ENCODE measurements at places on chromosomes 5 and 9. TPM values are rescaled to one million over a fixed set of nuclear protein-coding genes. Genes with fewer than 3 reads are reported as not detected.
A peak's percentile ranks its signal among the peaks of the same experiment; 100 is the strongest.

MCCC2 gene
- 43.0 TPM for polyA plus RNA-seq

OMD gene
- 0.85 TPM for polyA plus RNA-seq

DPYSL3 gene
- polyA plus RNA-seq, result 110 TPM

DNA sequence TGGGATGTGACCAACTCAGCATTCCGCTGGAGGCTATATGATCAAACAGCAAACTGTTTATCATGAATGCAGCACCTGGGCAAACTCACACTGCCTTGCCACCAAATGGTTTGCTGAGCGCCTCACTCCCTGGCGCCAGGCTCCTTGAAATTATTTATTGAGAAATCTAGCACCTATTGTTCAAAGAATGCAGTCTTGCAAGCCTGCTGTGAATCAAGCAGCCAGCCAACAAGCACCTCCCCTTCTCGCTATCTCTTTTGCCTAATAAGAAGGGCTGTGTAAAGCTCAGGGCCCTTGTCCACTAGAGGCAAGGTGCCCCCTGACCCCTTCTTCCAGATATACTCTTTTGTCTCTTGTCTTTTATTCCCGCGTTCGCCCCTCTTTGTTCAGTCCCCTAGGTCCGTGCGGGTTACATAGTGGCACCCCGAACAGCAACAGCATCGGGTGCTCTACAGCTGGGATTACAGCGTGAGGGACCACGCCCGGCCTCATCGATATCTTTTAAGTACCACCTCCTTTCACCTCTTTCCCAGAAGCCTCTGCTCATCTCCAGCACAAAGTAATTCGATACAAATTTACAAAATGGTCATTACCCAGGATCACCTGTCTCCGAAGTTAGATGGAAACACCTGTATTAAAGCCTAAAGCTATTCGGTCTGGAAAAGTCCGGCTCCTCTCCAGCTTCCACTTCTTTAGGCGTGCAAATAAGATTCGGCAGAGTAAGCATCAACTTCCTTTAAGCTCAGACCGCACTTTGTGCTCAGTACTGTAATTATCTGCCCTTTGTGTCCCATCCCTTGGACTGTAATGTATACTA lies 896 bp downstream of the RIGI start:
- peaks cover 4% of the 10 kb centered on the region for H3K4me1 ChIP-seq
- peak overlapping the region; percentile 79 for H3K27ac ChIP-seq
- DNase-seq, result peak; percentile 49

- H3K4me3 ChIP-seq, result no peak overlapping the region
- H3K27me3 ChIP-seq, result no peaks in the 10 kb centered on the region
- no peak for DNase-seq
These were observed 26.0 kb upstream of the SYK start for GRCh38 chr9:90775657-90776056.

- no peaks in the 10 kb centered on the region for H3K36me3 ChIP-seq
- H3K4me3 ChIP-seq, result no peak overlapping the region
- H3K27ac ChIP-seq, result no peak overlapping the region
- no peaks in the 10 kb centered on the region for H3K27me3 ChIP-seq
- no peak for DNase-seq
These were observed 67.3 kb downstream of the ISOC1 start for GRCh38 chr5:129161830-129162229.

DNA sequence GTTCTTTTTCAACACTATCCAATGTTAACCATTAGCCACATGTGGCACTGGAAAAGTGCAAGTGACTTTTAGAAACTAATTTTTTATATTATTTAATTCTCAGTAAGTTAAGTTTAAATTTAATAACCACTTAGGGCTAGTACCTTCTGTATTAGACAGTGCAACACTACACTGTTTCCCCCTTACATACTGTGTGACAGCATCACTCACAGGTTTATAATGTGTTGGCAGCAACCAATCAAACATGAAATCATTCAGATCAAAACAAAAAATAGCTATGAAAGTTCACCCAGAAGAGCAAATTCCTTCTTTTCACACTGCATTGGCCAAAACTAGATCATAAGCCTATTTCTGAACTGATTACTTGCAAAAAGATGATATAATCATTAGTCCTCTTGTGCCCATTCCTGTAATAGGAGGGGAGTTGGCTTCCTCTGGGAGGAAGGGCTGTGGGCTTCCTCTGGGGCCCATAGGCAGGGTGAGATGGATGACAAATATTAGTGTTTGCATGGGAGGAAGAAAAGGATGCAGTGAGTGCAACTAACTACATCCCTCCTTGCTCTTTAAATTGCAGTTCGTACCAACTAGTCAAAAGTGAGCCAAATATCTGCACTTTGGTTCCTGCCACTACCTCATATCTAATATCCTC lies 708.1 kb upstream of the RGMB start:
- no peak for DNase-seq
- H3K4me1 ChIP-seq, result no peaks in the 10 kb centered on the region
- no peak overlapping the region for H3K27ac ChIP-seq
- no peaks in the 10 kb centered on the region for H3K27me3 ChIP-seq
- H3K4me3 ChIP-seq, result no peak overlapping the region
- H3K36me3 ChIP-seq, result no peaks in the 10 kb centered on the region

DNA sequence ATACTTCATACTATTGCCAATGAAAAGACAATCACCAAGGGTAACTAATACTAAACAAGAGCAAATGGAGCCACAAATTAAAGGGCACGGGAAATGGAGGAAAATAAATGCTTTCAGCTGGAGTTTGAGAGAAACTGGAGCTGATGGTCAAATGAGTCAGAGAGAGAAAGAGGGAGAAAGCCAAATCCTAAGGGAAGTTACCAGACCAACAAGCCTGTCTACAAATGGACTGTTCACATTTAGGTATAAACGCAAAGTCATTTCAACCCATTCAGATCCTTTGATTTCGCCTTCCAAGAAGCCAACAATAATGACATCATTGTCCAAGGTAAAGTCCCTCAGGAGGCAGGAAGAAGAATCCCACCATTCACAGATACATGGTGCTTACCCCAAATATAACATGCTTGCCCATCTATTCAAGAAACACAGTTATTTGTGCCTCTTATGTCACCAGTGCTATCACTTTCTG lies 351.8 kb downstream of the RAB3C start:
- H3K36me3 ChIP-seq, result no peaks in the 10 kb centered on the region
- H3K27ac ChIP-seq, result no peak overlapping the region
- H3K27me3 ChIP-seq, result peaks cover 3% of the 10 kb centered on the region
- no peak overlapping the region for H3K4me3 ChIP-seq
- no peaks in the 10 kb centered on the region for H3K4me1 ChIP-seq
- no peak for DNase-seq

DNA sequence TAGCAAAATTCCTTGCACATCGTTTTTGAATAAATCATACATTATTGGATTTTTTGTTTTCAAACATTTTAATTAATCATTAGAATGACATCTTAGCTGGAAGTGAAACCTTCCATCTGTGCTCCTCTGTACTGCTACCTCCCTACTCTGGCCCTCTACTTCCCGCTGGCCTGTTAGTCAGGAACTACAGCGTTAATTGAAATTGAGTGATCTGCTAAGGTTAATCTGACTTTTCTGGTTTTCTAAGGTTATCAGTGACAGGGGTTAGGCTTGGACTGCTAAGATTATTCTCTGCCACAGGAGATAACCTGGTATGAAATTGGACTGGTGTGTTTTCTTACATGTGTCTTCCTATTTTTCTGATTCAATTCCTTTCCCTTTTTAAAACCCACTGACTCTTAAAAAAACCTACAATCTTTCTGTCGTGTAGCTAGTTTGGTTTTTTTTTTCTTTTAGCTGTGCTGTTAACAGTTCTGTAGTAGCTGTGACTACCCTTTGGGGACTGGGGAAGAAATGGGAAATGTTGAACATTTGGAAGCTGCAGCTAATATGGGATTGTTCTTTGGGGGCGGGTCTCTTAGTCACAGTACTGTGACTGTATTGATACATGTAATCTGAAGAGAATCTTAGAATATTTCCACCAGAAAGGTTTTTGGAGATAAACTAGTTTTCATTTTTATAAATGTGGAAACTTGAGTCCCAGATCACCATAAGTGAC lies 4.6 kb downstream of the KIF2A start:
- H3K27me3 ChIP-seq, result no peaks in the 10 kb centered on the region
- H3K27ac ChIP-seq, result no peak overlapping the region
- no peak for DNase-seq
- H3K36me3 ChIP-seq, result no peaks in the 10 kb centered on the region
- peaks cover 6% of the 10 kb centered on the region for H3K4me1 ChIP-seq

DNA sequence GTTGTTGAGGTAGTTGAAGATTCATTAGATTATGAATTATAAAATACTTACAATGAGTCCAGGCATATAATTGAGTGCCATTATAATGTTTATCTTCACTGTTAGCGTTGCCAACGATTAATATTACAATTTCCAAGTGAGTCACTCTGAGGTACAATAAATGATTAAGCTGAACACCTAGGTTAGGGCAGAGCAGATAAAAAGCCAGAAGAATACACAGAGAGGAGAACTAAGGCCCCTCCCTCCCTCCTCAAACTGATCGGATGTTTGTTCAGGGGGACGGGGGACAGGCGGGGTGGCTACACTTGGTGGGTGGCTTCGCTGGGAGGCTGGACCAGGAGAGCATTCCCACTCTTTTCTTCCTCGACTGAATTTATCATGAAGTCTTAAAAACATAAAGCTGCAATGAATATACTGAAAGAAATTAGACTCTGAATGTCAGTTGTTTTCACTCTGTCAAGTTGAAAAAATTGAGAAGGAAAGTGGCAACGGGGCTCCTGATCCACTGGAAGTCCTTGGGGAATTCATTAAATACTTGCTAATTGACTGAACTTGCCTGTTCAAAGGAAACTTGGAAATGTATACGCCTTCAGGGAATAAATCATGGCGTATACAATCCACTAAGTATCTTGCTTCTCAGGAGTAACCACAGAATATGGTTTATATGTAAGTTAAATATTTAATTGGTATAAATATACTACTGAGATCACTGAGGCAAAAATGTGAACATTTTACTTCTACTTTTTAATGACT lies 198.1 kb downstream of the TSSK1B start:
- H3K27ac ChIP-seq, result no peak overlapping the region
- H3K36me3 ChIP-seq, result no peaks in the 10 kb centered on the region
- DNase-seq, result no peak
- H3K27me3 ChIP-seq, result no peaks in the 10 kb centered on the region
- H3K4me1 ChIP-seq, result no peaks in the 10 kb centered on the region

- no peaks in the 10 kb centered on the region for H3K4me1 ChIP-seq
- no peaks in the 10 kb centered on the region for H3K36me3 ChIP-seq
- H3K27me3 ChIP-seq, result no peaks in the 10 kb centered on the region
These were observed 24.7 kb downstream of the SLC6A3 start for GRCh38 chr5:1420211-1421195.
